ENCODE measurements at places on chromosomes 2 and 18.

DNA sequence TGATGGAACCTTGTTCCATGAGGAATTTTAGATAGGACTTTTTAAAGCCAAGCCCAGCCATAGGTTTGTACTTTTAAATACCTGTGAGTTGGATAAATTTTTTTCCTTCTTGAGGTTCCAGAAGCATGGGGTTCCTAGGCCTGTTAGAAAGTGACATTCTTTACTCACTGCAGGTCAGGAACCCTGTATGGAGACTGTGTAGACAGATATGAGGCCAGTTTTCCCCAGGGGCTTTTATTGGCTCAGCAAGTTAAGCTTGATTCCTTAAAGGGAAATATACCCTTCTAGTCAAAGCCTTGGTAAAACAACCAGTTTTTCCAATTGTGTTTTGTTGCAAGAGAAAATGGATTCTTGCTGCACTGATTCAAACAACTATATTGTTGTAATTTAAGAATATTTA is 38.4 kb upstream of the GMCL1 start:
- ATAC-seq = no peak

DNA sequence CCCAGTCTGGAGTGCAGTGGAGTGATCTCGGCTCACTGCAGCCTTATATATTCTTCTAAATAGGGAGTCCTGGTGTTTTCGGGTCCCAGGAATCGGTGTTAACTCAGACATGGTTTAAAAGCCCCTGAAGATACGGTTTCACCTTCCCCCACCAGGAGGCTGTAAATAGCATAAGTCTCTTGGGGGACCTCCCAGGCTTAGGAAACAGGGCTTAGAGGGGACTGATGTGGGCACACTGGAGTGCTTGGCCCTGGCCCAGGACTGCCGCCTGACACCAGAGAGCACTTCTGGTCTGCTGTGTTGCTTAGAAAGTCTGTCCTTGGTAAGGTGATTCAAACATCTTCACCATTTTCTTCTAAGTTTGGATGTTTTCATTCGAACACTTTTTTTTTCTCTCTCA is 39.7 kb upstream of the MAP4K4 start:
- ATAC-seq = no peak

GRCh38 chr18:31261792-31262582 is 56.0 kb upstream of the DSG1 start:
- no peak for ATAC-seq

GRCh38 chr2:216350214-216350791 is 22.0 kb downstream of the MARCHF4 start:
- peak; percentile 74 for ATAC-seq

DNA sequence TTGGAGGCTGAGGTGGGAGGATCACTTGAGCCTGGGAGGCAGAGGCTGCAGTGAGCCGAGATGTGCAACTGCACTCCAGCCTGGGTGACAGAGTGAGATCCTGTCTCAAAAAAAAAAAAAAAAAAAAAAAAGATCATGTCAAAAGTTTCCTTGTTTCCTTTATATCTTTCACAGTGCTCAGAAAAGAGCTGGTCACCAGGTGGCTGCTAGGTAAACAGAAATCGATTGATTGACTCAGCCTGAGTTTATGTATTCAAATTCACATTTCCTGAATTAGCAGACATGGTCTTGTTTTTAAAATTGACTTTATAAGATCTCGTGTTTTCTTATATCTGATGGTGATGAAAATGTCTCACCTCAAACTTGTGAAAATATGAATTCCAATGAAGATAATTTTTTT is 261.8 kb upstream of the FANCL start:
- ATAC-seq = no peak

GRCh38 chr2:176535467-176536113 is 266.3 kb downstream of the MTX2 start:
- ATAC-seq = no peak

- no peak for ATAC-seq
Measured at GRCh38 chr18:24499814-24500213, 39.4 kb downstream of the HRH4 start.

- ATAC-seq = no peak
Measured at GRCh38 chr18:63924551-63924950, 16.8 kb downstream of the SERPINB10 start.

DNA sequence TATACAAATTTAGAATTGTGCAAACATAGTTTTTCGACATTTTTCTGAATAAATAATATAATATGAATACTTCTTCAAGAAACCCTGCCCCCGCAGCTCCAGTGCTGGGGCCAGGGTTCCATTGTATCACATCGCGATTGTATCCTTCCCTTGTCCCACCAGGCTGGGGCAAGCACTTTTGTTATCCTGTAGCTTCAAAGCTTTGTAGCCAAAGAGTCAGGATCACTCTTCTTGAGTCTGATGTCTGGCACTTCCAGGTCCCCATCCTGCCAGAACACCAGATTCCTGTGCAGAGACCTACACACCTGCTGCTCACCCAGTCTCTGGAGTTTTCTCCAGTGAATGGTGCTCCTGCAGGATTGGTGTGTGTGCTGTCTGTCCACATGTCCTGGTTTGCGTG is 186.9 kb downstream of the ASB1 start:
- ATAC-seq = no peak

DNA sequence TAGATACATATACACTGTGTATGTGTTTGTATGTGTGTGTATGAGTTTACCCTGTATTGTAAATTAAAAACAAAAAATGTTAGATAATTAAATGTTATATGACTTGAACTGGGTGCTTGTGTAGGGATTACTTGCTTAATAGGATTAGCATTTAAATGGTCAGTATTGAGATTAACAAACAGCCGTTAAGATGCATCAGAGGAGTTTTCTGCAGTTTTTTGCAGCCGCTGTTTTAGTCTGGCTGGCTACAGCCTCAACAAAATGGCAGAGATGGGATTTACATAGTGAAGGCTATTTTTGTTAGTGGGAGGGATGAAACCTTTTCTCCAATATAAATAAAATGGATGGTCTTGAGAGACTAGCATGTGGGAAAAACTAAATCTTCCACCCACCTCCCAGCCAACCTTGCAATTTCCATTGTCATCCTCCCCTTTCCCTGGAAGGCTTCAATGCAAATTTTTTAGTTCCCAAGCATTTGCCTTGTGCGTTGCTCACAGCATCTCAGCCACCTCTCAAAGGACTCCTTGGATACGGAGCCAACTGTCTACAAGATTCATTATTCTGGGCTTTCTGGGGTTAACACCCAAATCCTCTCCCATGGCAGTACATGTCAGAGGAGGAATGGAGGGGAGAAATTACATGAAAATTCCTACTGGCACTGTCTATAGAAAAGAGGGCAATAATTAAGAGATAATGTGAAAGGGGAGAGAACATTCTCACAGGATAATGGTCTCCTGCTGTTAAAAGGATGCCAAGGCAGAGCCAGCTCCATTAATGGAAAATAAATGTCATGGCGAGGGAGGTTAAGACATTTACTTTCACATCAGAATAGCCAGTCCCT is 351.9 kb downstream of the CDH2 start:
- ATAC-seq = no peak

DNA sequence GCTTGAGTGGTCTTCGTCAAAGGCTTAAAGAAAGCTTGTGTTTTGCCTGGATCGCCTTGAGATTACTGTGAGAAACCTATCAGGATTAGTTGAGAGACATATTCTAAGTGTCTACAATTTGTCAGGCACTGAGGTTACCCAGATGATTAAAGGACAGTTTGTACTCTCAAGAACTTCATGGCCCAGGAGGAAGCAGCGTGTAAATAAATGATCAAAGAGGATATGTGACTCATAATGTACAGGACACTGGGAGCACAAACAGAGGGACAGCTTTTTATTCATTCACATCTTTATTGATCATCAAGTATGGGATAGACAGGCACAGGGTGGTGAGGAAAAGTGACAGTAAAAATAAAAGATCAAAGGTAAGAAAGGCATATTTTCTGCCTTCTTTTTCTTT is 152.6 kb upstream of the FSHR start:
- no peak for ATAC-seq

DNA sequence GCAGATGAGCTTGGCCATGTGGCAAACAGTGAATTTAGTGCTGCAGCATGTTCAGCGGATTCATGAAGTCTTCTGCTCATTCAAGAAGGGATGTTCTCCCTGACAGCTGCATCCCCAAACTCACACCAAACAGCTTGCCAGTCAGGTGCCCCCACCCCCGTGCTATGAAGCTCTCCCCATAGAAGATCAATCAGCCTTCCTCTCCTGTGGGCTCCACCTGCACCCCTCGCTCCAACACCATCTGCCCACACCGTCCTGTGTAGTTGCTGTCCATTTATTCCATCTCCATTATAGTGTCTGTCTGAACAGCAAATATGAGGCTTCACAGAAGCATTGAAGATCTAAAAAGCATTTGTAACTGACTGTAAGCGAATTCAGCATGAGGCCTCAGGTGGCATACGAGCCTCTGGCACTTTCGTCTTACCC is 218.9 kb downstream of the BCL2 start:
- ATAC-seq = no peak

GRCh38 chr18:45837283-45838070 is 12.0 kb downstream of the SIGLEC15 start:
- ATAC-seq = peak; percentile 66

GRCh38 chr2:40244675-40245074 is 207.2 kb downstream of the SLC8A1 start:
- ATAC-seq = peak; percentile 97

DNA sequence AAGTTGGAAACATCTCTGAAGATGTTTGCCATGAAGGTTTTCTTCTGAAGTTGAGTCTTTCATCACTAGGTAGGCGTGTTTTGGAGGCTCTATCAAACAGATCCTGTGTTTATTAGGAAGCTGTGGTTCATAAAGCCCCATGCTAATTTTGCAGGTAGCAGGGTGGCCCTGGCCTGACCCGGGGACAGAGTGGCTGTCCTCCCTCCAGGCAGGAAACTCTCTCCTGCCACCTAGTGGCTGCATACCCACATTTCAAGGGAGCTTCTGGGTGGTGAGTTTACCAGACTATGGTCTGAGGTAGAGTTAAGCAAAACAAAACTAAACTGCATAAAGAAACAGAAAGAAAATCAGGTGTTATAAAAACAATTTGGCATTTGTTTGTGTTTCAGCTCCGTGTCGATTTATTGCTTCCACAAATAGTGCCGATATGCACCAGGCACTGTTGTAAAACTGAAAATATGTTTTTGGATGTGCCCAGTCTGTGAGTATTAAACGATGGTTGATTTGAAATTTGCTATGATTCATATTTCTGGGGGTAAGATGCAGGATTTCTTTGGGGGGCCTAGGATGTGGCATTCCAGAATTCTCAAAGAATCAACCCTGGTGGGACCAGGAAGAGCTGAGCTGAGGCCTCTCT is 26.0 kb upstream of the IL37 start:
- peak; percentile 56 for ATAC-seq

- no peak for ATAC-seq
Measured at GRCh38 chr2:125684256-125684655, 971.7 kb upstream of the GYPC start.

GRCh38 chr2:44314362-44314761 is 39.1 kb downstream of the SLC3A1 start:
- peak; percentile 72 for ATAC-seq

- no peak for ATAC-seq
Measured at GRCh38 chr2:166256896-166257295, 118.8 kb downstream of the SCN9A start.

DNA sequence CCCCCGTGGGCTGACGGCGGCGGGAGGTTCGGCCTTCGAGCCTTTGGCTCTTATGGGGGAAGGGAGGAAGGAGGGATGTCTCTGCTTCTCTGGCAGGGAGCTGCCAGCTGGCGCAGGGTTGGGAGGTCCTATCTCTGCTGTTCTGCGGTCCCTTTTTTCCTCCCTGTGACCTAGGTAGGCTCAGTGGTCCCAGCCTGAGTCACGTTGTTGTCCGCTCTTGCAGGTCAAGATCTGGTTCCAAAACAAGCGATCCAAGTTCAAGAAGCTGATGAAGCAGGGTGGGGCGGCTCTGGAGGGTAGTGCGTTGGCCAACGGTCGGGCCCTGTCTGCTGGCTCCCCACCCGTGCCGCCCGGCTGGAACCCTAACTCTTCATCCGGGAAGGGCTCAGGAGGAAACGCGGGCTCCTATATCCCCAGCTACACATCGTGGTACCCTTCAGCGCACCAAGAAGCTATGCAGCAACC is 2.5 kb downstream of the DLX1 start:
- no peak for ATAC-seq

DNA sequence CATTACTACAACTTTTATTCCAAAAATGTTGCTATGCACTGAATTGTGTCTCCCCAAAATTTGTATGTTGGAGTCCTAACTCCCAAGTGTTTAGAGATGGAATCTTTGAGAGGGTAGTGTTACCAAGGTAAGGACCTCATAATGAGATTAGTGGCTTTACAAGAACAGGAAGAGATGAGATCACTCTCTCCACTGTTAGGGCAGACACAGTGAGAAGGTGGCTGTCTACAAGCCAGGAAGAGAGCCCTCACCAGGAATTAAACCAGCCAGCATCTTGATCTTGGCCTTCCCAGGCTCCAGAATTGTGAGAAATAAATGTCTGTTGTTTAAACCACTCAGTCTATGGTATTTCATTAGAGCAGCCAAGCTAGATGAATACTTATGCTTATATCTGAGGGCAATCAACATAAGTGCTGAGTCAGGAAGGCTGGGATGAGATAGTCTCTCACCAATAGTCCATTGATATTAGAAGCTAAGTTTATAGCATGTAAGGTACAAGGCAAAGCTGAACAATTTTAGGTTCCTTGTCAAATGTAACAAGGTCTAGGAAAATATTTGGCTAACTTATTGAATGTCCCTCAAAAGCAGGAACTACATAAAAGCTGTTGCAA is 317.6 kb upstream of the REG3G start:
- ATAC-seq = no peak

DNA sequence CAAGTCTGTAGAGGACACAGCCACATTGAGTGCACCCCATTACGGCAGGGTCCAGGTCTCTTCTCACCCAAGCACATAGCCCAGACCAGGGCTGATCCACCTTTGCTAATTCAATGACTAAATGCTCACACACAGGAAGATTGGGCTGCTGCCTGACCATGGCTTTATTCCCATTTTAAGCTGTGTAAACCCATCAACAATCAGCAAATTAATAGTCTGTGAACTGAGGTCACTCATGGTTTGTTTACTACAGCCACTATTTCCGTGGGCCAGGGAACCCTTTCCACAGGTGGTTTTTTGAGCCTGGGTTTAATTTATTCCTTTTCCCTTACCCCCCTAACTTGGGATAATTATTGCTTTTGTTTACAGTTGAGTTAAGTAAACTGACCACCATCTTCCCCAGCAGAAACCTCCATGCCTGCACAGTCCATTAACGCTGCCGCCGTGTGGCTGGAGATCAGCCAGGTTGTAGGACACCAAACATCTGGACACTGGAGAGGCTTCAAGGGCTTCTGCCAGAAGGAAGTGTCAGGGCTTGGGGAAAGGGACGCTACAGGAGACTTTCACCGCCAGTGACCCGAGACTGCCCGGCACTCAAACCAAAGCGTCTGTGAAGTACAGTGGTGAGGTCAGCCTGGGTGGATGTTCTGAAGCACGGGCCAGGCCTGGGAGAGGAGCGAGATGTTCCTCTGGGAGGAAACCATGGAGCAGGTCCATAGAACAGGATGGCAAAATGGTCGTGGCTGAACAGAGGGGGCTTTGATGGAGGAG is 282.9 kb downstream of the DYSF start:
- no peak for ATAC-seq
